Esophagus muscularis mucosa (tissue), 4 donors: ENCODE measurements at places on chromosomes 7 and 10.

- DNase-seq = no peak
Observed at GRCh38 chr10:125812128-125812750, 10.8 kb downstream of the UROS start.

DNA sequence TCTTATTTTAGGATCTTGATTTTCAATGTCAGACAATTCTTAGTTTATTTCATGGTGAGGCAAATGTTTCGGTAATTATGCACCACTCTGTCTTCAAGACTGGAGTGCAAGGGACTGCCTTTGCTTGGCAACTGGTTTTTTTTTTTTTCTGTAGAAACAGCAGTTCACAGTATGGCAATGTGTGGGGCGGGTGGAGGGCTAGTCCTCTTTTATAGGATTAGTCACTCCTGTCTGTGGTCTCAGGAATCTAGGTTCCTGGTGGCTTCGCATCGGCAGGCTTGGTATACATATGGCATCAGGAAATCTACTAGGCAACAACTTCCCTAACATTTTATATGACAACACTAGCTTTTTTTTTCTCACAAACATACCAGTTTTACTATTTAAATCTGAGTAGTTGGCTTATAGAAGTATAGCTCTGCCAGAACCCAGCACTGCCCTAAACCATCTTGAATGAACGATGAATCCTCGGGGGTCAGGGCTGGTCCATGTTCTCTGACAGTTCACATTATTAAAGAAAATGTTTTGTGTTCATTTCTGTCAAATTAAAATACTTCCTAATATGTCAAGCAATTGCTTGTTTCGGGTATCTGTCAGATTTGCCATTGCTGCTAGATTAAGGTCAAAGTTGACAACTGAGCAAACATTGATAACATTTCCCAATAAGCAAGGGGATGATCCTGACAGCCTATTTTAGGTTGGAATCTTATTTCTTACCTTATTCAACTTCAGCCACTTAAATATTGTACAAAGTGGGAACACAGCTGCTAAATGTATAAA, 289.7 kb upstream of the VSTM2A start:
- DNase-seq = no peak

DNA sequence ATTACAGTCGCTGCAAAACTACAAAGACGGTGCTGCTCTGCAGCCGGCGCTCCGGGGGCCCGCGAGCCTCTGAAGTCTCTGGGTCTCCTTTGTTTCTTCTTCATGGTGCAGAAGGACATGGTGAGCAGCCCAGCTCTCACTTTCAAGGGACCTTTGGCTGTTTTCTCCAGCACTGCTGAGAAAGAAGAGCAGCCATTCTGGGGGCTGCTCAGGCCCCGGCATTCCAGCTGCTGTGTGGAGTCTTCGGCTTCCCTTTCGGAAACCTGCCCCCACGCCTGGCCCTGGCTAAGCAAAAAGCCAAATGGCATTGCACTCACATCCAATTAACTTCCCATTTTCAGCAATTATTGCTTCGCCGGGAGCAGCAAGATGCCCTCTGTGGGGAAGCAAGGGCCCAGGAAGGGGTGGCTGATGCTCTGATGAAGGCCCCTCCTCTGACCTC, 555.7 kb downstream of the PTPRN2 start:
- DNase-seq = no peak

DNA sequence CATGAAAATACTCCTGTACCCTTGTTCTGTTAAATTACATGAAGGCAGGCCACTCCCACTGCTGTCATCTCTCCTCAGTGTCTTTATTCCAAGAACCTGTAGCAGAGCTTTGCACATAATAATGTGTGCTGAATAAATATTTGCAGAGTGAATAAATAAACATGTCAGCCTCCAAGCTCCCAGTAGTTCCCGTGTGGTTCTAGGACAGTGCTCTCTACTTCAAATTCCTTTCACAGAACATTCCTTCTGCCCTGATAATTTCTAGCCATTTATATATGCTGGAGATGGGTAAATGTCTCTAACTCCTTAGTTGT, 20.3 kb upstream of the HYAL4 start:
- DNase-seq = no peak

DNA sequence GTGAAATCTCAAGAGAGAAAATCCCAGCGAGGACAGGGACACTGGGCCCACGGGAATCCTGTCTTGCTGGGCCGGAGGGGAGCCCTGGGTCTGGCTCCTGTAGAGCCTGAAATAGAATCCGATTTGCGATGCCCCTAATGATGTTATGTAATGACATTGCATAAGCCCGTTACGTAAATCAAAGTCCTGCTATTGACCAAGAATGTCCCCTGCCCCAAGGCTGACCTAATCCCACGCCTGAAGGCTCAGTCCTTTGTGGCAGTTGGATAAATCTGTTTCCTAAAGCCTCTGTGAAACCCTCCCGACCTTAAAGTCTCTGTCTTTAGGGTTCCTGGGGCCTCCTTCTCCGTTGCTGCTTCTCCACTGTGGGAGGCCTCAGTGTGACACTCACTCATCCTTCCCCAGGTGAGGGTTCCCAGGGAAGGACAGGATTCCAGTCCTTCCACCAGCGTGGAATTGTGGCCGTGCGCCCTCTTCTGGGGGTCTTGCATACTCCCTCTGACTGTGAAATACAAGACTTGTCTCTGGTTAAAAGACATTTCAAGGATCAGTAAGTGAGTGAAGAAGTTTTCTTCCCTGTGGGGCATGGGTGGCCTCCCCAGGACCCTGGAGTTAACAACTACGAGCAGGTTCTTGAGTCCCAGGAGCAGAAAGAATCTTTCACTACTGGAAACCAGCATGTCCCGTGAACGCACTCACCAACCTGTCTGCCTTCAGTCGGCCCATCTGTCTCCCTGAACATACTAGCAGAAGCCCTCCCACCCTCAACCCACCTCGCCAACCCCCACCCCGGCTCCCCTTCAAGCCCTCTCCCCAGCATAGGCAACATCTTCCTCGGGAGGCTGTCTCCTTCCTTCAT, 19.8 kb downstream of the ZNF467 start:
- DNase-seq = no peak

DNA sequence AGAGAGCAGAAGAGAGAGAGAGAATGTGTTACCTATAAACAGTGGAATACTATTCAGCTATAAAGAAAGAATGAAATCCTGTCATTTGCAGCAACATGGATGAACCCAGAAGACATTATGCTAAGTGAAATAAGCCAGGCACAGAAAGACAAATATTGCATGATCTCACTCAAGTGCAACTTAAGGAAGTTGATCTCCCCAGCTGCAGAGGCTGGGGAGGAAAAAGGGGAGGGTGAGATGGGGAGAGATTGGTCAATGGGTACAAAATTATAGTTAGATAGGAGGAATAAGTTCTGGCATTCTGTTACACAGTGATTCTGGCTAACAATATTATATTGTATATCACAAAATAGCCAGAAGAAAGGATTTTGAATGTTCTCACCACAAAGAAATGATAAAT, 11.2 kb upstream of the JAZF1 start:
- DNase-seq = no peak

DNA sequence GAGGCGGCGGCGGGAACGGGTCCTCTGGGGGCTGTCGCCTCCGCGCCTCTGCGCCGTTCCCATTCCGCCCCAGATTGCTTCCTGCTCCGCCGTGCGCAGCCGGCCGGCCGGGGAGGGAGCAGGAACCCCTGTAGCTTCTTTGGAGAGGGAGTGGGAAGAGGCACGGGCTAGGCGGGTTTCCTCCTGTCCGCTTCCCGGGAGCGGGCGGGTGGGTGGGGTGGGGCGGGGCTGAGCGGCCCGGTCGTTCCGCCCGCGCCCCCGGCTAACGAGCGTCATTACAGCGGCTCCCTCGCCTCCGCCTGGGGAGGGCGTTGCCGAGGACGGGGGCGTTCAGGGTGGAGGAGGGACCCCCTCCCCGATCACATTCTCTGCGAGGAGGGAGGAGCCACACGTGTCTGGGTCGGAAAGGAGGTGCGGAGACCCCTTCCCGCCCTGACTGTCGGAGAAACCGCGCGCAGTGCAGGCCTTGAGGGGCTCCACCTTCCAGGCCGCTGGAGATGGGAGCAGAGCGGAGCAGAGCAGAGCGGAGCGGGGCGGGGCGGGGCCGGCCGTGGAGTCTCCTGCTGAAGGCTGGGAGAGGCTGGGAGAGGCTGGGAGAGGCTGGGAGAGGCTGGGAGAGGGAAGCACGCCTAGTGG, 39.7 kb downstream of the AGAP3 start:
- no peak for DNase-seq

- peak; percentile 39 for DNase-seq
Observed at GRCh38 chr10:49049660-49050059, 65.7 kb downstream of the VSTM4 start.

DNA sequence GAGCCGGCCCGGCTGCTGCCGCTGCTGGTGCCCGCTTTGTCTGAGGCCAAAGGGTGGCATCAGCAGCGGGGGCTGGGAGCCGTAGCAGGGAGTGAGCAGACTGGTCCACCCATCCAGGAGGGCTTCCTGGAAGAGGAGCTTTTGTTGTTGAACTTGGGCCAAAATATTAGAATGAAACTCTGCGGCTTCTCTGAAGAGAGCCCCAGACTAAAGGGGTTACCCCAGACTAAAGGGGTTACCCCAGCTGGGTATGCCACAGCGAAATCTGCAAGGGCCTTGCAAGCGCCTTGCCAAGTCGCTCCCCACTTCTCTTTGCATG, 154.7 kb upstream of the ZMIZ1 start:
- DNase-seq = no peak

- no peak for DNase-seq
Observed at GRCh38 chr10:26407406-26407969, 30.7 kb upstream of the APBB1IP start.

DNA sequence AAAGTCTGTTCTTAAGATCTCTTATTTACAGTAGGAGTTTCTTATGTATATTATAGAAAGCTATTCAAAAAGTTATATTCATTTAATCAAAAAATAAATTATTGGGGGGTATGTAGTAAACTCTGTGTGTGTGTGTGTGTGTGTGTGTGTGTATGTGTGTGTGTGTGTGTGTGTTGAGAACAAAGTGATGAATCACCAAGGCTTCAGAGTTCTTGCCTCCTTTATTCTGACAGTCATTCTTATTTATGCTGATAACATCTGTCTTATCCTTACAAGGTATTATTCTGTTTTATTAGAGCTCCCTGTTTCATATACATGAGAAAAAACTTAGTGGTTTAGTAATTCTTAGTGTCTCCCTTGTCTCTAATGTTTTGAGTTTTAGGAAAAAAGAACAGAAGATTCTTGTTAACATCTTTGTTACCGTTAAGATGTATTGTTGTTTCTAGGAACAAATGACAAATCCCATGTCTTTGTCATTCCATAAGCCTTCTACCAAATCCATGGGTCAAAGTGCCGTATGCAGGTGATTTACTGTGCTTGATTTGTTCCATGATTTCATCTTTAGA, 424.0 kb downstream of the EXOC4 start:
- DNase-seq = no peak

- no peak for DNase-seq
Observed at GRCh38 chr7:122944682-122945303, 50.7 kb downstream of the TAS2R16 start.

GRCh38 chr10:72088889-72089575, 681 bp upstream of the SPOCK2 start:
- DNase-seq = no peak

DNA sequence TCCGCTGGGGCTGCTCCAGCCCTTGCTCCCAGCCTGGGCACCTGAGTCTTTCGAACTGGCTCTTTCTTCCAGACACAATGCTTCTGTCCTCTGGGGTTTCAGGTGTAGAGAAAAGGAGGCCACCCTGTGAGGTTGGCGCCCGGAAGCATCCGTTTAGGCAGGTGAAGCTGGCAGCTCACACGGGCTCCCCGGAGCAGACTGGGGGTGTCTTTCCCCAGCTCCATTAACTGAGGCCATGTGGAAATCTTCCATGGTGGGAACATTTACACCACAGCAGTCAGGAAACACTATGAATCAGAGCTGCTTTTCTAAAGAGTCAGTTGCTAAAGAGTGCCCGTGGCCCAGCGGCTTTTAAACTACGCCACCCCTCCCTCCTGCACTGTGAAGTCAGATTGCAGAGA, 29.2 kb downstream of the PRKAG2 start:
- DNase-seq = no peak

DNA sequence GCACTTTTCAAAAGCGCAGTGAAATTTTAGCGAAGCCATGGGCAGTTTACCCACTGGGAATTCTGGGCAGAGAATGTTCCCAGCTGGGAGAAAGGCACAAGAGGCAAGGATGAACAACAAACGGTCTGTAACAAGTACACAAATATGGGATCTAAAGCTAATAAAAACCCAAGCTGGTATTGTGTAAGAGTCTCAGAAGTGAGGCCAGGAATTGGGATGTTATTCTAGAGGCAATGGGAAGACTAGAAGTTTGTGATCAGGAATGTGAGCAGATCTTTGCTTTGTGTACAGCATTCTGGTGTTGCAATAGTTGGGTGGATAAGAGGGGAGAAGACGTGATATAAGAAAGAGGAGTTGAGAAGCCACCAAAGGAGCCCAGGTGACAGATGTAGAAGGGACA, 15.0 kb downstream of the FZD9 start:
- no peak for DNase-seq

DNA sequence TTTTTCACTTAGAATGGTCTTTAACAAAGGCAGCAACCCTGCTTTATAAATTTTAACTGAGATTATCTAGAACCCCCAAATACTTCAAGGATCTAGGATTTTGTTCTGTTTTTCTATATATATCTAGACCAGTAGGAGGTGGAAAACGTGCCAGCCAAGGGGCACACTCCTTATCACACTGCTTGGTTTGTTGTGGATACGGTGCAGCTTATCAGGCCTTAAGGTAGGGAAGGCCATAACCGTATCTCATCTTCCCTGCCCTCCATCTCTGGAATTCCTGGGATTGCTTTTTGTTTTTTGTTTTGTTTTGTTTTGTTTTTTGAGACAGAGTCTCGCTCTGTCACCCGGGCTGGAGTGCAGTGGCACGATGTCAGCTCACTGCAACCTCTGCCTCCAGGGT, 75.4 kb downstream of the MPLKIP start:
- DNase-seq = no peak

DNA sequence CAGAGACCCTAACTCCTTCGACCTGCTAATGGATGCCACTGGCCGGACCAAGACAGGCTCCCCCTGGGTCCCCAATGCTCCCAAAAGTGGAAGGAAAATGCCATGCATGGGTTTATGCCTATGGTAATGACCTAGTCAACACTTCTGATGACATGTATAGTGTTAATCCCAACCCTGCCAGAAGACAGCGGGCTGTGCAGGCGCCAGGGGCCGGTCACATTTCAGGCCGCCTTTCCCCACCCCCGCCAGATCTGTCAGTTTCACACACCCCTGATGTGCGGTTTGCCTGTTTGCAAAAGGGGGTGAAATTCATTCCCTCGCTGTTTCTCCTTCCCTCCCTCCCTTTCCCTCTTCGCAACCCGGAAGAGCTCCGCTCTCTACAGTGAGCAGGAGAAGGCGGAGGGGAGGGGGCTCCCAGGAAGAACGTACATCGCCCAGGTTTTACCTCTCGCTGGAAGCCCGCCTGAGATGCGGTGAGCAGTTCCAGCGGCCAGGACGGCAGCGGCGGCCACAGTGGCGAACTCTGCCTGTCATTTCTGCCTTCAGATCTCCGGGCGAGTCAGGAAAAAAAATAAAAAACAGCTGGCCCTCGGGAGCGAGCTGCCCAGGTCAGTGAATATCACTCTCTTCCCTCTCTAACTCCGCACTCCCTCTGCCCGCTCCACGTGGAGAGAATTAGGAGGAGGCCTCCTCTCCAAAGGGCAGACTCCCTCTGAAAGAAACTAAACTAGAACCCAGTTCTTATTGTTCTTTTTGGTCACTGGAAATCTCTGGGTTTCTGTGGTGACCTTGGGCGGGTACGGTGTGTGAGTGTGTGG, 9.4 kb upstream of the GATA3 start:
- no peak for DNase-seq

GRCh38 chr7:28695300-28696295, 262.5 kb downstream of the TRIL start:
- no peak for DNase-seq
